ENCODE measurements at places on chromosomes 6 and 20. TPM values are rescaled to one million over a fixed set of nuclear protein-coding genes. Genes with fewer than 3 reads are reported as not detected.

GRCh38 chr20:49866051-49866450, 49.3 kb downstream of the SPATA2 start:
- H3K27me3 ChIP-seq, result peaks cover 1% of the 10 kb centered on the region
- no peak overlapping the region for H3K4me3 ChIP-seq
- H3K36me3 ChIP-seq, result peaks cover 14% of the 10 kb centered on the region
- H3K27ac ChIP-seq, result no peak overlapping the region
- H3K4me1 ChIP-seq, result peaks cover under 1% of the 10 kb centered on the region

- no peak overlapping the region for H3K4me3 ChIP-seq
- no peak overlapping the region for H3K27ac ChIP-seq
- H3K27me3 ChIP-seq, result peaks cover 17% of the 10 kb centered on the region
- peaks cover 52% of the 10 kb centered on the region for H3K4me1 ChIP-seq
These were observed 151.5 kb downstream of the CFAP61 start for GRCh38 chr20:20203784-20204183.

- no peaks in the 10 kb centered on the region for H3K4me1 ChIP-seq
- H3K27ac ChIP-seq, result no peak overlapping the region
- DNase-seq, result no peak
These were observed 74.6 kb downstream of the ATRN start for GRCh38 chr20:3545401-3545925.

- DNase-seq, result no peak
- H3K4me3 ChIP-seq, result peak overlapping the region; percentile 40
- peaks cover 3% of the 10 kb centered on the region for H3K27me3 ChIP-seq
- H3K27ac ChIP-seq, result peak overlapping the region; percentile 87
- peaks cover 88% of the 10 kb centered on the region for H3K4me1 ChIP-seq
- H3K36me3 ChIP-seq, result no peaks in the 10 kb centered on the region
These were observed 68.4 kb downstream of the ARID1B start for GRCh38 chr6:156845454-156846155.

DNA sequence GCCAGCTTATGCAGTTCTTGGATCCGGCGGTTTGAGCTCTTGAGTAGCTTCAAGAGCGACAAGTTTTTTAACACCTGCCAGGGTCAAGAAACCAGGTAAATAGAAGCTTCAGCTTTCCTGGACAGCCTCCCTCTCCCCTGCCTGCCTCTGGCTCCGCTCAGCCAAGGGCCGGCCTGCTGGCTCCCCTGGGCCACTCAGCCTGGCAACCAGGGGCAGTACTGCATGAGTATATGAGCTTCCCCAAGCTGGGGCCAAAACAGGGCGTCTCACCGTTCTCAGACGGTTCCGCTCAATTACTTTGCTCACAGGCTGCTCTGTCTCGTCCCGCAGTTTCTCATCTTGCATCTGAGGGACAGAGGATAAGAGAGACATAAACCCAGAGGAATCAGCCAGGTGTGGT, 856 bp downstream of the TP53TG5 start:
- no peak for DNase-seq
- peaks cover 24% of the 10 kb centered on the region for H3K4me1 ChIP-seq
- H3K27me3 ChIP-seq, result peaks cover 9% of the 10 kb centered on the region
- no peaks in the 10 kb centered on the region for H3K36me3 ChIP-seq
- no peak overlapping the region for H3K27ac ChIP-seq

DNA sequence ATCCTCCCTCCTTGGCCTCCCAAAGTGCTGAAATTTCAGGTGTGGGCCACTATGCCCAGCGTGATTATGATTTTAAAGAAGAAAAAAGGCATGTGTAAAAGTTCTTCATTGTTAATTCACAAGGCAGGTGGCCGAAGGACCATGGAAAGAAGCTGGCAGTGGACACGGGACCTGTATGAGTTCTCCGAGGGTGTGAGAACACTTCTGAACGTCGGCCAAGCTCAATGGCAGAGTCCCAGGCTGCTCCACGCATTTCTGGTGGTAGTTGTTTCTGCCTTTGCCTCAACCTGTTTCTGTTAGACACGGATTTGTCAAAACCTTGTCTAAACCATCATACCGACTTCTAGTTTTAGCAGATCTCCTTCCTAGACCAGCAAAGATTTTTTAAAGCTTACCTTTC, 36.6 kb downstream of the IL20RA start:
- H3K4me3 ChIP-seq, result no peak overlapping the region
- no peaks in the 10 kb centered on the region for H3K36me3 ChIP-seq
- H3K4me1 ChIP-seq, result no peaks in the 10 kb centered on the region
- H3K27me3 ChIP-seq, result peaks cover 13% of the 10 kb centered on the region

DNA sequence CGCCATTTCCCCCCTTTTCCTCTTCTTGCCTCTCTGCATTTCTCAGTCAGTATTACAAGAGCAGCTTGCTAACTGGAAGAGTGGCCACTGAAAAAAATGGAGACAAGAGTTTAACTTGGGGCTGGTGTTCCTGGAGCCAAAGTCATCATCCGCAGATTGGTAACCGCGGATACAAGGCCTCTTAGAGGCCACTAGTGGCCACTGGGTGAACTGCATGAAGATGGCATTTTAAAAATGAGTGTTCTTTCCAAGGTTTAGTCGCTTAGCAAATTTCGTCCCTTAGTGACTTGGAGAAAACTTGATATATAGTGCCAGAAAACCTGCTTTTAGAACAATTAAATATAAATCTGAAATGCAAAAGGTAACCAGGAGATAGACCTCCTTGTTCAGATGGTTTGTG, 4.8 kb downstream of the F13A1 start:
- H3K4me1 ChIP-seq, result no peaks in the 10 kb centered on the region
- H3K27me3 ChIP-seq, result peaks cover 4% of the 10 kb centered on the region
- DNase-seq, result no peak
- H3K36me3 ChIP-seq, result no peaks in the 10 kb centered on the region
- no peak overlapping the region for H3K4me3 ChIP-seq
- no peak overlapping the region for H3K27ac ChIP-seq

DNA sequence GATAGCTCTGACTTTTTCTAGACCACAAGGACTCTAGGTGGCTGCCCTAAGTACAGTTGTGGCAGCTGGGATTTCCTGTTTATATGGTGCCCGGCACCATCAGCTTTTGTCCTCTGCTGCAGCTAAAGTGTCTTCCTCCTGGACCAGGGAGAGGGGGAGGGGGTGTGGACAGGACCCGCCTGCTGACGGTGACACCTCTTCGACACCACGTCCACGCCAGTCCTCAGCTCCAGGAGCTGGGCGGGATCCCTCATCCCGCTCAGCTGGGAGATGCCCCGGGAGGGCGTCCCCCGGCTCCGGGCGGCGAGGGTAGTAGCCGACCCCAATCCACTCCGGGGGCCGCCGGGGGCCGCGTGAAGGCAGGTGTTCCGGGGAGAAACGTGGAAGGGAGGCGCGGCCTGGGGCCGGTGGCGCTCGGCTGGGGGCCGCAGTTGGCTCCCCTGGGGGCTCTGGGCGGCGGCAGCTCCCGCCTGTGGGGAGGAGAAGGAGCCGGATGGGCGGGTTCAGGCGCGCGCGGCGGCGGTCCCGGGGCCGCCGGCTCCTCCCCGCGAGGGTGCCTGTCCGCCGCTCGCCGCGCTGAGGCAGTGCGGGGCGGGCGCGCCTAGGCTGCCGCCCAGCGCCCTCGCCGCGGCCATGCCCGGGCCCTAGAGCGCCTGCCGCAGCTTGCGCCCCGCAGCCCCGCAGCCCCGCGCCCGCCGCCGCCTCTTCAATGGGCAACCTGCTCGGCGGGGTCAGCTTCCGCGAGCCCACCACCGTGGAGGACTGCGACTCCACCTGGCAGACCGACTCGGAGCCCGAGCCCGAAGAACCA, at the start of gene OGFRL1:
Gene OGFRL1, plus strand, starts transcription at position 584 of the 811 bp plus-strand sequence. Its CDS starts 126 bp downstream, at position 710.
- DNase-seq, result peak; percentile 84
- peaks cover 6% of the 10 kb centered on the region for H3K27me3 ChIP-seq
- peaks cover under 1% of the 10 kb centered on the region for H3K36me3 ChIP-seq
- H3K4me1 ChIP-seq, result peaks cover 46% of the 10 kb centered on the region
- peak within 1 kb of the TSS; percentile 87 for H3K4me3 ChIP-seq

DNA sequence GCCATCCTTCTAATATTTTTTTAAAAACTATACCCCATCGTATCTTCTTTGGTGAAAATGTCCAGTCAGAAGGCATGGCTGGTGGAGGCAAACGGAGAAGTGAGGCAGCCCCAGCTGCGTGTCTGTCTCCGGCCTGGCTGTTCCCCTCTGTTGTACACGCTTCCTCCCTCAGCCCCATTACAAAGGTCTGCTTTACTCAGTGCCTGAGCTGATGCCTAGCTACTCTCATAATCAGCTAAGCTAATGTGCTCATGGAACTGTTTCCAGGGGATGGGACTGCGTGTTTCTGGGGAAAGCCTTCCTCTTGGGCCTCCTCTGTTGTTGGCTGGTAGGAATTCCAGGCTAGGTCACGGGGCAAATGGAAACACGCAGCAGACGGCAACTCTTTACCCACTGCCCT, 67.3 kb downstream of the PPP1R3G start:
- no peaks in the 10 kb centered on the region for H3K36me3 ChIP-seq
- no peak overlapping the region for H3K4me3 ChIP-seq
- DNase-seq, result no peak
- H3K27ac ChIP-seq, result no peak overlapping the region

DNA sequence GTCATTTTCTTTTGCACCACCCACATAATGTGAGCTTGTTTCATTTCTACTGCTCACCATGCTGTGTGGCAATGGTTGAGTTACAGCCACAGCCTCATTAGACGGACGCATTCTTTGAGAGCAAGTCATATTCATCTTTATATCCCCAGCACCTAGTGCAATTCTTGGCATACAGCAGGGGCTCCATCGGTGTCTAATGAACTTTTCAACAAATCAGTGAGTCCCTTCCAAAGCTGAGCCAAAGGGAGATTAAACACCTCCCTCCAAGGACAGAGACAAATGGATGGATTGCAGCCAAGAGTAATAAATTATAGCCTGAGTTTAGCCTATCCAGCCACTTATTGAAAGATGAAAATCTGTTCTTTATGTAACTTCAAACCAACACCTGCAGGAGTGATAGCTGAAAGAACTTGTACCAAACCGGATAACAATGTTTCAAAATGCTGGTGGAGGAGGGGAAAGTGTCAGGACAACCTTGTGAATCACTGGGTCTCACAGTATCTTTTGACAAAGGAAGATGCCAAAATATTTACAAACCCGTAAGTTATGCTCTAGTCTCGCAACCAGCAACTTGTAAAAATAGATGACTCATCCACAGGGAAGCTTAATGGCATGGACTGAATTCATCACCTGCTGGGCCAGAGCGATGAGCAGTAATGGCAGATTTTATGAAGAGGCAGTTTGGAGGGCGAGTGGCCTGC, 139.0 kb downstream of the PXDC1 start:
- H3K36me3 ChIP-seq, result no peaks in the 10 kb centered on the region
- no peaks in the 10 kb centered on the region for H3K4me1 ChIP-seq

DNA sequence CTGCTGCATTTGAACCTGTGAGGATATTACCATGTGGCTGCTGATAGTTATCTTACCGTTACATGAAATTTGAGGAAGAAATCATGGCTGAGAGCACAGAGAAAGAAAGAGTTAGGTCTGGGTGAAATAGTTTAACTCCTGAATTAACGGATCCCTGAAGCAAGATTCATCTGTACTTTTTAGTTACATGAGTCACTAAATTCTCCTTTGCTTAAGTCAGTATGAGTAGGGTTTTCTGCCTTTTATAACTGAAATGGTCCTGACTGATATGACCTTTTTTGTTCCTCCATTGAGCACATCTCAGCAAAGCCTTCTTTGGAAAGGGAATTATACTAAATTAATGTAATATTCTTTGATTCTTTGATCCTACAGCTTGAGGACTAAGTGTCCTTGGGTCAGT, 333.3 kb upstream of the ZFP64 start:
- DNase-seq, result no peak
- no peaks in the 10 kb centered on the region for H3K4me1 ChIP-seq
- no peak overlapping the region for H3K4me3 ChIP-seq
- H3K27ac ChIP-seq, result no peak overlapping the region
- no peaks in the 10 kb centered on the region for H3K27me3 ChIP-seq

GRCh38 chr6:142669471-142670351, 275.3 kb downstream of the HIVEP2 start:
- H3K27ac ChIP-seq, result no peak overlapping the region
- no peak overlapping the region for H3K4me3 ChIP-seq
- DNase-seq, result no peak

GRCh38 chr20:23602241-23602640, 3.5 kb downstream of the CST9 start:
- DNase-seq, result no peak
- H3K4me1 ChIP-seq, result peaks cover 8% of the 10 kb centered on the region
- H3K4me3 ChIP-seq, result no peak overlapping the region
- H3K36me3 ChIP-seq, result no peaks in the 10 kb centered on the region
- no peak overlapping the region for H3K27ac ChIP-seq

DNA sequence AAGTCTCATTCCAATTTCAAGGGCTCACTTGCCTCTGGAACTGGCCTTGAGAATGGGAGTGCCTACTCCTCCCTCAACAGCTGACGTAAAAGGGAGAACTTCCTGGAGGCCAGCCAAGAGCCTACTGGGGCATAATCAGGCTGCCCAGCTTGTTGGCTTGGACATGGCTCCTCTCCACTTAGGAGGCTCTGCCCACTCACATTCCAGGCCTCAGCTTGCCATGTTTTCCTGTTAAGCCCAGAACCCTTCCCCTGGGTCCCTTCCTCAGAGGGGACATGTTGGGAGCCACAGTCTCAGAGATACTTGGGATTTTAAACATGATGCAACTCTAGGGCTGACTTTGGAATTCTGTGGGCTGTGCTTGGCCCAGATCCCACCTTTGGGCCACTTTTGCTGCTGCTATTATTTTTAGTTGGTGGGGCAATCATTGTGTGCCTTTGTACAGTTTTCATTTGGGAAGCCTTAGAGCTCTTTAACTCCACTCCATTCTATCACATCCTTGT, 31.5 kb upstream of the ADTRP start:
- no peak for DNase-seq
- H3K27ac ChIP-seq, result no peak overlapping the region
- H3K4me1 ChIP-seq, result no peaks in the 10 kb centered on the region
- peaks cover 16% of the 10 kb centered on the region for H3K27me3 ChIP-seq
- H3K36me3 ChIP-seq, result no peaks in the 10 kb centered on the region

DNA sequence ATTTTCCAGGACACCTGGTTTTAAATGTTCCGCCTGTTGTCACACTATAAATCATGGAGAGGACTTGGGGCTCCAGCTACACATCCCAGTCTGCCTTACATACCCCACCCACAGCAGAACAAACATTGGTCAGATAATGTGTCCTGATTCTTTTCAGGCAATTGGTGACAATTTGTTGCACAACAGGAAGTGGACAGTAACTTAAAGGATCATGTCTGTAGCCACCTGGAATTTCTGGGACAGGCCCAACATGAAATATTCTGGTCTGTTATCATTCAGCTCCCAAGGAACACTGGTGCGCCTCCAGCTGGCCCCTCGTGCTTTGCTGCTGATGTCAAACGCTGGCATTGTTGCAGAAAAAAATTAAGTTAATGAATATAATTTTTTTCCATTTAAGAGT, 117.2 kb downstream of the SOBP start:
- H3K27me3 ChIP-seq, result no peaks in the 10 kb centered on the region
- DNase-seq, result no peak
- no peaks in the 10 kb centered on the region for H3K4me1 ChIP-seq

HTR1E gene
- polyA plus RNA-seq, result not detected

TRIM38 gene
- 5.0 TPM for polyA plus RNA-seq

SERAC1 gene
- 3.9 TPM for polyA plus RNA-seq

HAO1 gene
- not detected for polyA plus RNA-seq

PRR18 gene
- polyA plus RNA-seq, result not detected

FAM83D gene
- 0.58 TPM for polyA plus RNA-seq

TMEM244 gene
- polyA plus RNA-seq, result not detected
